ENCODE measurements at places on chromosomes 4 and X.

- DNase-seq, result no peak
Observed at GRCh38 chr4:10200869-10201268, 84.3 kb upstream of the WDR1 start.

DNA sequence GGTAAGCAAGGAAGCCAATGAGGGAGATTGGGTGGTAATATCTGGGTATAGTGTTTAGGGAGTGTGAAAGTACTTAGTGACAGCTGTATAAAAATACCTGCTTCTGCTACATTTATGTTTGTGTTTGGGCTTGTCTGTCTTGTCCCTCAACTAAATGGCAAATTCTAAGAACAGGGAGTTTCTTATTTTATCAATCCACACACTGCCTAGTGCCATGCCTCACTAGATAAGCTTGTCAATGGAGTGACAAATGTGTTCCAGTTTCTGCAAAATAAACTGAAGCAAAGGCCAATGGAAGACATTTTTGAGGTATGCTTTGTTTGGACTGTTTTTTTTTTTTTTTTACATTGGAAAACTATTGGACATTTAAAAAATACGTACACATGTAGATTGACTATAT, 418.0 kb downstream of the SH2D1A start:
- DNase-seq, result no peak

DNA sequence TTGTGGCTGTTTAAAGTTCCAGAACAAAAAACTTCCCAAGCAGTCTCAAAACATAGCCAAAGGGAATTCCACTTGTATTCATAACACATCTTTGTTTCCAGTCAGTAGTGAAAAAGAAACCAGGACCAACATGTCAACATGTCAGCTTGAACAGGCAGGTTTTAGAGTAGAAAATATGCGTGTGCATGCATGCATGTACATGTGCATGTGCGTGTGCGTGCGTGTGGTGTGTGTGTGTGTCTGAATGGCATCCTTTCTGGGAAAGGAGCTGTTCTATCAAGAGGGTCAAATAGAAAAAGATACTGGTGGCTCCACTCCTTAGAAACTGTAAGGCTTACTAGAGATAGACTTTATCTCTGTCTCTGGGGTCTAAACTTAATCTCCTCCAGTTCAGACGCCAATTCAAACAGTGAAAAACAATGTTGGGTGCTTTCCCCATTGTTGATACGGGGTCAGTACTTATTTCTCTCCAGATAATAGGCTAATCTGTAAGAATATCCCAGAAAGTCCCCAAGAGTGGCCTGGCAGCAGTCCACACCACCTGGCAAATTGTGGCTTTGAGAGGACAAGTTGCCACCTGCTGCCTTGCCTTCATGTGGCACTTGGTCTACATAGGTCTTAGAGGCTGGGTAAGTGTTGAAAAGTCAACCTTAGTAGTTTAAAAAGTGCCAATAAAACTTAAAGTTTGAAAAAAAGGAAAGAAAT, 110.4 kb downstream of the SCD5 start:
- DNase-seq, result no peak

DNA sequence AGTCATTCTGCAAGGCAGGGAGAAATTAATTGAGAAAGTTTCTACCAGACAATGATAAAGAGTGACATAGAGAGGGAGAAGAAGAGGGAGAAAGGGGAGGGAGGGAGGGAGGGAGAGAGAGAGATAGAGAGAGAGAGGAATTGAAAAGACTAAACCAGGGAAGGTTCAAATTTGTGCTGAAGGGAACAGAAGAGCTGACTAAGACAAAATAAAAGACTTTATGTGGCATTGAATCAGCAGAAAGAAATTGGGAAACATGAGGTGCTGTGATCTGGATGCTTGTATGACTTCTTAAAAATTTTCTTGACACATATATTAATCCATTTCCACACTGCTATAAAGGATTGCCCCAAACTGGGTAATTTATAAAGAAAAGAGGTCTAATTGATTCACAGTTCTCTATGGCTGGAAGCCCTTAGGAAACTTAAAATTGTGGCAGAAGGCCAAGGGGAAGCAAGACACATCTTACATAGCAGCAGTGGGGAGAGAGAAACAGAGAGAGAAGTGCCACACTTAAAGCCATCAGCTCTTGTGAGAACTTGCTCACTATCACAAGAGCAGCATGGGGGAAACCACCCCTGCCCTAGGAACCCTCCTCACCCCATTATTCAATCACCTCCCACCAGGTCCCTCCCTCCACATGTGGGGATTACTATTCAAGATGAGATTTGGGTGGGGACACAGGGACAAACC, 13.5 kb upstream of the CXCL6 start:
- DNase-seq, result no peak

DNA sequence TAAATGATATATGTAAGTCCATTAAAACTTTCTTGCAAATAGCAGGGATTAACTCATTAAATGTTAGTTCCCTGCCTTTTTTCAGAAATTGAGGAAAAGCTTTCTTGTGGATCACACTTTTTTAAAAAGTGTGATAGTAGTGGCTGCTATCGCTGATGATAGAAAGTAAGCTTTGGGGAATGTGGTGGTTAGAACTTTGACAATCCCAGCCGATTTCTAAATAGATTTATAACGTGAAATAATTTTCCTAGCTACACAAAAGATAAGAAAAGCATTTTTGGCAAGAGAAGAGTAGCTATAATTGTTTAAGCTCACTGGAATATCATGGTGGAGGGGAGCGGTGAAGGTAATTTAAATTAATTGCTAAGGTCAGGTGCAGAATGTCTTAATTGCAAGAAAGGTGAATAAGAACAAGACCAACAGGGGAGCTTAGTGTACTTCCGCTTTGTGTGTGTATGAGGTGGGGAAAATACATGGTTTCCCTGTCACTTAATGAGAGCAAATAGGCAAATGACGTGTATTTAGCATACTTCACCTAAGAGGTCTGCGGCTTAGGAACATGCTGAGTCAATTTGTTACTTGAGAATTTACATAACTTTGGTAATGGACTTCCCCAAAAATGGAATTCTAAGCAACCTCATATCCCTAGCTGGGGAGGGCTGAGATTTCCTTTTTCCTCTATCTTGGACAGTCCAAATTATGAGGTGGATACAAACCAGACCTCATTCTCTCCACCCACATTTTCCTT, 11.7 kb upstream of the IL21 start:
- DNase-seq, result no peak

DNA sequence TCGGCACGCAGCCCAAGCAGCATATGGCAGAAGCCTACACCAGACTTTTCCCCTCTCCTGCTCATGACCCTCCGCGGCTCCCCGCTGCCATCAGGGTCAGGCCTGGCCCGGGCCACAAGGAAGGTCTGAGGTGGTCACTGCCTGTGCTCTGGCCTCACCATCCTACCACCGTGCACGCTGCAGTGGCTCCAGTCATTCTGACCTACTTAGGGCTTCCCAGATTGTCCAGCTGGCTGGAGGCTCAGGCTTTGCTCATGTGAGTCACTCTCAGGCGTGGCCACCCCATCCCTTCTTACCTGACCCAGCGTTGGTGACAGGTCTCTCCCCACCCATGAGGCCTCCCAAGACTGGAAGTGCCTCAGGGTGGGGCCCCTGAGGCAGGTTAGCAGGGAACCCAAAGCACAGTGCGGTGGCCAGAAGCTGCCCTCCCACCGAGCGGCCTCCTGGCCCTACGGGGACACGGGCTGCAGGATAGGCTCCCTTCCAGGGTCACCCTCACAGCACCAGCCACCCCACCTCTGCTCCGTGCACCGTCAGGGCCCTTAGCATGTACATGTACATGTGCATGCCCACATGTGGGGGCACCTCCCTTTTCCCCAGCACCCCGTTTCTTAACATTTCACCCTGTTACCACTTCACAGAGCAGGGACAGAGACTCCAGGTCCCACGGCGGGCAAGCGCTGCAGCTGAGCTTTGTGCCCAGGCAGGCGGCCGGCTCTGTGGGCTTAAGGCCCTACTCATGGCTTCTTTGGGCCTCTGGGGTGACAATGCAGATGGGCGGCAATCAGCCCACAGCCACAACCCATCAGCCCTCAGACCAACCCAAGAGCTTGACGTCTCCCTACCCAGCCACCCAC, 2.2 kb downstream of the TREX2 start:
- no peak for DNase-seq

- no peak for DNase-seq
Observed at GRCh38 chrX:148134578-148134977, 153.4 kb downstream of the FMR1NB start.

DNA sequence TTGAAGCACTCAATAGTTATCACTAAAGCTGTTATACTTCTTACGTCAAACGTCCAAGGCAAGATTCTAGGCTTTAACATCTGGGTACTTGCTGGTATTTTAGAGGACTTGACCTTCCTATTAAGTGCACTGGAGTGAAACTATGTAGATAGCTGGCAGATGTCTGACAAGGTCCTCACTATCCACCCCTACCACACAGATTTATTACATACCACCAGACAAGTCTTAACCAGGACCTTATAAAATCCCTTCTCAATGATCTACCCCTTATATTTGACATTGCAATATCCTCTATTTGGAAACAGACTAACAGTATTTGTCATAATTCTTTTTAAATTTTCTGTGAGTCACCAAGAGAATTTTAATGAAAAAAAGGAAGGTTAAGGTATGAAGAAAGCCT, 78.8 kb downstream of the PDGFC start:
- DNase-seq, result no peak

- peak; percentile 17 for DNase-seq
Observed at GRCh38 chr4:148445071-148445859, 3.1 kb upstream of the NR3C2 start.

DNA sequence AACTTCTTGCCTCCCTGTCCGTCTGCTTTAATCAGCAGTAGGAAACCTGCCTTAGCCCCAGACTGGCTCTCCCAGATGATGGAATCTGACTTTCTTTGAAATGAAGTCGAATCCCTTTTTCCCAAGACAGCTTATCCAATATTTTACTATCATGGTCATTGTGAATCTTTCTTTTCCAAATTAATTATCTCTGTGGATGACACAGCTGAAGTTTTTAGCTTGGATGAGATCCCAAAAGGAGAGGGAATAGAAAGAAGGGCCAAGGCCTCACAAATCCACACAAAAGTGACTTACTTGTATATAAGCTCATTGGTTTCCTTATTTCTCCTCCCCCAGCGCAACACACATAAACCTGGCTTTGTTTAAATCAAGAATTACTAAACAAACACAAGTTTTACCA, 100.6 kb downstream of the RASL11B start:
- no peak for DNase-seq

DNA sequence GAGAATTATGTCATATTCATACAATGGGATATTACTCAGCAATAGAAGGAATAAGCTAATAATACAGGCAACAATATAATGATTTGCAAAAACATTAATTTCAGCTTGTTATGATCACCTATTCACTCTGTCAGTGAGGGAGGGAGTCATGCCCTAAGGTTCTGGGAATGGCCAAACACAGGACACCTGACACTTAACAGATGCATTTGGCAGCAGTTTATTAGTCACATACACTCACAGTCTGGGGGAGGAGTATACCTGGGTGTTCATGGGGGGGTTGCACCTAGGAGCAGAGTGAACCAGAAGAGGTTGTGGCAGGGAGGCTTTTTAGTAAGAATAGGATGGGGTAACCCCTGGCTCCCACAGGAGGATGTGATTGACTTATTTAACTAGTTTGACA, 38.3 kb downstream of the SERPINA7 start:
- no peak for DNase-seq

DNA sequence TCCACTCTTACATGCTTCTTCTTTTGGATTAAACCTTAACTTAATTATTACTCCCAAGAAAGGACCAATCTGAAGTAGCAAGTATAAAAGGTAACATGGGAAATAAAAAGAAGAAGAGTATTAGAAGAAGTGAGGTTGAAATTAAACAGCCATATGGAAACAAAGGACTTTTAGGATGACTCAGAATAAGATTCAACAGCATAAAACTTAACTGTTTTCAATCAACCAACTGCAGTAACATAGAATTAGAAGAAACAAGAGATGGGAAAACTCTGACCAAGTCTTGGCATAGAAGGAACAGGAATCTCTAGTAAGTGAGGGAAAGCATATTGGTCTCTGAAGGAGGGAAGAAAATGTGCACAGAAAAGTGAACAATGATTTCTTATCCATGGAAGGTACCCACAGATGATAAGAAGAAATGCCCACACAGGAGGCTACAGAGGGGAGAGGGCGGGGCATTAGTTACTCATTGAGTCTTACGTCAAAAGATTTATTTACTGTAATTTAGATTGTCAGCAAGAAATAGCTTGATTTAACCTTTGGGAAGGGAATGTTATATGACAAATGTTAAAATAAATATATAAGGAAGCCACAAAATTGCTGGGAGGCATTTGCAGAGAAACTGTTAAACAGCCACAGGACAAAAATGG, 177.3 kb downstream of the BANK1 start:
- no peak for DNase-seq

DNA sequence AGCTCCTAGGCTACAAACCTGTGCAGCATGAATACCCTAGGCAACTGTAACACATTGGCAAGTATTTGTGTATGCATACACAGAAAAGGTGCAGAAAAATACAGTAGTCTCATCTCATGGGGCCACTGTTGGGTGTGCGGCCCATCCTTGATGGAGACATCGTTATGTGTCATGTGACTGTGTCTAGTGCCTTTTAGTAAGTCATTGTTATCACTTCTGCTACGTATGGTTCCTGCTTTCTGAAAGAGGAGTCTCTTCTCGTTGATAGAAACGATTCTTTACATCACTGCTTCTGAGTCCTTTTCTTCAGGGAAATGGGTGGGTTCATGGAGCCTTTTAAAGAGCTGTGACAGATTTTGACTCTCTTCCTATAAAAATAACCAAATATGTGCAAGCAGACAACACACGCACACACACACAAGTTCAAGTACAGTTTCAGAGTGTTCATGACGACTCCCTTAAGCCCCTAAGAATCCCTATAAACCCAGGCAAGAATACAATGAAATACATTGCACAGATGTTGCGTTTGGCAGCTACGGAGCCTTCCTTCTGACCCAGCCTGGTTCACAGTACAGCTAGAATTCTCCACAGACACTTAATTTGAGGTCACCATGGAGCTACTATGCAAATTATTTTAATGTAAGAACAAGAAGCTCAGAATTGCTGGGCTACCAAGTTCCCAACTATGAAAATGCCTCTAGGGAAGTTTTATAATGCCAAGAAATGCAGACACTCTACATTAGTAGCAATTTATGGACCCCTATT, 10.2 kb upstream of the STK32B start:
- DNase-seq, result no peak

GRCh38 chr4:137203601-137204000, 328.7 kb downstream of the PCDH18 start:
- no peak for DNase-seq

GRCh38 chrX:76127341-76127740, 45.5 kb upstream of the PBDC1 start:
- DNase-seq, result peak; percentile 27

DNA sequence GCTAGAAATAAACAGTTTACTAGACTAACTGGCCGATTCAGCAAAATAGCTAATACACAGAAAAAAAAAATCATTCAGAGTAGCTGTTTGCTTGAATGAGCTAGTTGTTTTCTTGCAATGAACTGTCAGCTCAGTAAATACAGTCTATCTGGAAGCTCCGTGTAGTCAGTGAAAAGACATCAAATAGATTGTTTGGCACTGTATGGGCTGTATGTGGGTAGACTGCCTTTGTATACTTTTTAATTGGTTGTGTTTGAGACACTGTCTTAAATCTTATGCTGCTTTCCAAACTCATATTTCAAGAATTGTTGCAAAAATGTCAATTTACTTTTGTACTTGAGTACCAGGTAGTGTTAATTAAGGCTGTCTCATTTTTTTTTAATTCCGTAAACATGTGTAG, 61.6 kb upstream of the GPR174 start:
- no peak for DNase-seq

- no peak for DNase-seq
Observed at GRCh38 chr4:55538531-55538930, 8.2 kb downstream of the CLOCK start.

GRCh38 chr4:40299811-40300292, 35.3 kb upstream of the CHRNA9 start:
- DNase-seq, result no peak
